ENCODE measurements at places on chromosomes 16 and 17. TPM values are rescaled to one million over a fixed set of nuclear protein-coding genes. Genes with fewer than 3 reads are reported as not detected.
A peak's percentile ranks its signal among the peaks of the same experiment; 100 is the strongest.

DNA sequence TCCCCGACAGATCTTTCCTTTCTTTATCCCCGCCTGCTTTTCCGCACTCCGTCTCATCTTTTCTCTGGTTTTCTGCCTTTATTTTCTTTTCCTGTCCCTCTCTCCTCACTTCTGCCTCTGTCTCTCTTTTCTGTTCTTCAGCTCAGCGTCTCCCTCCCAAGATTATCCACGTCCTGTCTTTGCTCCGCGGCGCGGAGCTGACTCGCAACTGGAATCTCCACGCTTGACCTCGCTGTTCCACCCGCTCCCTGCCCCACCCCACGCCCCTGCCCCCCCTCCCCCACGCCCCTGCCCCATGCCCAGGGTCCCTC is 4.9 kb upstream of the LHX1 start:
- H3K4me1 ChIP-seq = peaks cover 10% of the 10 kb centered on the region
- H3K36me3 ChIP-seq = no peaks in the 10 kb centered on the region
- H3K27me3 ChIP-seq = peaks cover 100% of the 10 kb centered on the region

GRCh38 chr16:50428116-50428515 is 59.3 kb upstream of the BRD7 start:
- no peaks in the 10 kb centered on the region for H3K36me3 ChIP-seq
- H3K4me1 ChIP-seq = no peaks in the 10 kb centered on the region
- no peak for DNase-seq
- H3K27ac ChIP-seq = no peak overlapping the region

DNA sequence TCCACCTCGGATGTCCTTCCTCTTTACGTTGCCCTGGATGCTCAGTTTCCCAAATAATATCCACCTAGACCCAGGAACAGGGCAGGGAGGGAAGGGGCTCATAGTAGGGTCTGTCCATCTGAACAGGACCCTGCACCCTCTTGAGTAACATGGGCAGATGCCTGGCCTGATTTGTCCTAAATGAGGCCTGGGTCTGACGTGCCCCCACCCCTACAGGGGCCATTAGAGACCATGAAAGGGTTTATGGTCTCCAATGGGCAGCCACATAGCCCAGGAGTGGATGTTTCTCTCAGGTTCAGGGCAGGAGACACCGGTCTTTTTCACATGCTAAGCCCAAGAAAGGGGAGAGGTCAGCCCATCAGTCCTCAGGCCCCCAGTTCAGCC is 6.8 kb downstream of the CACNG1 start:
- H3K27ac ChIP-seq = no peak overlapping the region
- no peaks in the 10 kb centered on the region for H3K36me3 ChIP-seq
- no peak for DNase-seq
- no peak overlapping the region for H3K4me3 ChIP-seq
- H3K4me1 ChIP-seq = no peaks in the 10 kb centered on the region

DNA sequence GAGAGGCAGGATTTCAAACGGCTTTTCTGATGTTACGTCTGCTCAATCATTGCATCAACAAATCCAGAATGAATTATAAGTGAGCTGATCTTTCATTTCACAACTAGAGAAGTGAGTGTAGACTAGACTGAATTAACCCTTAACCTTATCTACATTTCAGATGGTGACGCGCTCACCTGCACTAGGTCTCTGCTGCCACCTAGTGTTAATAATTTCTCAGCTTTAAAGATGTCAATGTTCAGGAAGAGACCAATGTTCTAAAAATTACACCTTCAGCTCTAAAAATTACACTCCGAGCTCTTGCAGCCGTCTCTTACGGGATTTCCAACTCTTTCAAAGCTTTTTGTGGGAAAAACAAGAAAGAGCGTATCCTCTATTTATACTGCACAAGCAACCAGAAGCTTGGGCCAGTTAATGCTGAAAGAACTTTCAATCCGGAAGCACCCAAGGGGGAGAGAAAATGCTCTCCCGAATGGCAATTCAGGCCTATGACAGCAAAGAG is 88.2 kb upstream of the FA2H start:
- no peaks in the 10 kb centered on the region for H3K27me3 ChIP-seq
- no peak overlapping the region for H3K27ac ChIP-seq
- no peak overlapping the region for H3K4me3 ChIP-seq
- H3K4me1 ChIP-seq = peaks cover under 1% of the 10 kb centered on the region

DNA sequence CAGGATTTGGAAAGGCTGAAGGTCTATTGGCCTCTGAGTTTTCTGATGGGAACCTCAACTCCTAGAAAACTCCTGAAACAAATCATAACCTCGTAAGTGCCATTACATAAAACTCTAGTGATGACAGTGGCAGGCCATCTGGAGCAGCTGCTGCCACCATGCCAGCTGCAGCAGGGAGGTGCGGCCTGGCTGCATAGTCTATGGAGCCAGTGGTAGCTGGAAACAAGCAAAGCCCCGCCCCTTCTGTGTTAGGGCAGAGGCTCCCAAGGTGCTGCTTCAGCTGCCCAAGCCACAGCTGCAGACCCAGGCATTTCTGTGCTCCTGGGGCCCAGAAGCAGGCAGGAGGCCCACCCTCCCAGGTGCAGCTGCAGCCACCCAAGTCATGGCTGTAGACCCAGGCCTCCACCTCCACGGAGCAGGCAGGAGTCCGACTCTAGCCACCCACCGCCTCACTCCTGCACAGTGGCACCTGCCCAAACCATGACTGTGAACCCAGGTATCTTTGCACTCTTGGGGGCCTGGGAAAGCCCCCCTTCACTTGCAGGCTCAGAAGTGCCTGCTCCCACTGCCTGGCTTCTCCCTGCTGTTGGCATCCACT is 254.1 kb upstream of the KCNJ16 start:
- no peak for DNase-seq
- H3K4me3 ChIP-seq = no peak overlapping the region
- H3K27me3 ChIP-seq = no peaks in the 10 kb centered on the region
- H3K27ac ChIP-seq = no peak overlapping the region
- H3K4me1 ChIP-seq = no peaks in the 10 kb centered on the region

- H3K27ac ChIP-seq = no peak overlapping the region
- no peak for DNase-seq
- no peak overlapping the region for H3K4me3 ChIP-seq
- peaks cover 90% of the 10 kb centered on the region for H3K36me3 ChIP-seq
- no peaks in the 10 kb centered on the region for H3K27me3 ChIP-seq
Measured at GRCh38 chr16:89104303-89104702, 10.7 kb downstream of the ACSF3 start.

DNA sequence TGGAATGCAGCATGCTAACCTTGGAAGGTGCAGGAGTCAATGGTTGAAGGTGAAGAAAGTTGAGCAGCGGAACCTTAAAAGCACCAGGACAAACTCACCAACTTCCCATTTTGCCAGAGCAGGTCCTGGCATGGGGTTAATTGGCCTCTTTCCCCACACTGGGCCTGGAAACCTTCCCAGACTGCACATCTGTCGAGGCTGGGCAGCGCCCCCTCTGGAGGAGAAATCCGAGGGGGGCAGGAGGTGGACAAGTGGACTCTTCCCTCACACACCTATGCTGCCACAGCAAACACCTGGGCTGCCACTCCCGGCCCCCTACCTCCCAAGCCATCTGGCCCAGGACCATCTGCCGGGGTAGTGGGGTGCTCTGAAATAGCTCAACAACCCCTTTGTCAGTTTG is 232.4 kb downstream of the CBLN1 start:
- H3K4me1 ChIP-seq = no peaks in the 10 kb centered on the region
- H3K36me3 ChIP-seq = no peaks in the 10 kb centered on the region
- DNase-seq = no peak
- no peak overlapping the region for H3K27ac ChIP-seq

GRCh38 chr17:17888821-17889220 is 52.0 kb upstream of the SREBF1 start:
- H3K4me1 ChIP-seq = peaks cover 9% of the 10 kb centered on the region
- H3K27me3 ChIP-seq = no peaks in the 10 kb centered on the region
- no peak overlapping the region for H3K27ac ChIP-seq
- H3K36me3 ChIP-seq = peaks cover 40% of the 10 kb centered on the region

DNA sequence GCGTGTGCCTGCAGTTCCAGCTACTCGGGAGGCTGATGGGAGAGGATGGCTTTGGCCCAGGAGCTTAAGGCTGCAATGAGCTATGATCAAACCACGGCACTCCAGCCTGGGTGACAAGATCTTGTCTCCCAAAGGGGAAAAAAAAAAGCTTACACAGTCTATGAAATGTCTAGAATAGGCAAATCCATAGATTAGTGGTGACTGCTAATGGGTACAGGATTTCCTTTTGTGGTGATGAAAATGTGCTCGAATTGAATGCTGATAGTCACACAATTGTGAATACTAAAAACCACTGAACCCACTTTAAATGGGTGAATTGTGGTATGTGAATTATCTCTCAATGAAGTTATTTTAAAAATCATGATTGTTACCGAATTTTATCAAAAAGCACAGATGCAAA is 14.9 kb downstream of the USP7 start:
- peaks cover 93% of the 10 kb centered on the region for H3K4me1 ChIP-seq
- no peaks in the 10 kb centered on the region for H3K36me3 ChIP-seq
- no peaks in the 10 kb centered on the region for H3K27me3 ChIP-seq
- no peak overlapping the region for H3K27ac ChIP-seq

- peaks cover 9% of the 10 kb centered on the region for H3K4me1 ChIP-seq
- H3K27ac ChIP-seq = no peak overlapping the region
- H3K36me3 ChIP-seq = no peaks in the 10 kb centered on the region
- no peak overlapping the region for H3K4me3 ChIP-seq
Measured at GRCh38 chr17:15451680-15452079, 15.7 kb downstream of the CDRT4 start.

DNA sequence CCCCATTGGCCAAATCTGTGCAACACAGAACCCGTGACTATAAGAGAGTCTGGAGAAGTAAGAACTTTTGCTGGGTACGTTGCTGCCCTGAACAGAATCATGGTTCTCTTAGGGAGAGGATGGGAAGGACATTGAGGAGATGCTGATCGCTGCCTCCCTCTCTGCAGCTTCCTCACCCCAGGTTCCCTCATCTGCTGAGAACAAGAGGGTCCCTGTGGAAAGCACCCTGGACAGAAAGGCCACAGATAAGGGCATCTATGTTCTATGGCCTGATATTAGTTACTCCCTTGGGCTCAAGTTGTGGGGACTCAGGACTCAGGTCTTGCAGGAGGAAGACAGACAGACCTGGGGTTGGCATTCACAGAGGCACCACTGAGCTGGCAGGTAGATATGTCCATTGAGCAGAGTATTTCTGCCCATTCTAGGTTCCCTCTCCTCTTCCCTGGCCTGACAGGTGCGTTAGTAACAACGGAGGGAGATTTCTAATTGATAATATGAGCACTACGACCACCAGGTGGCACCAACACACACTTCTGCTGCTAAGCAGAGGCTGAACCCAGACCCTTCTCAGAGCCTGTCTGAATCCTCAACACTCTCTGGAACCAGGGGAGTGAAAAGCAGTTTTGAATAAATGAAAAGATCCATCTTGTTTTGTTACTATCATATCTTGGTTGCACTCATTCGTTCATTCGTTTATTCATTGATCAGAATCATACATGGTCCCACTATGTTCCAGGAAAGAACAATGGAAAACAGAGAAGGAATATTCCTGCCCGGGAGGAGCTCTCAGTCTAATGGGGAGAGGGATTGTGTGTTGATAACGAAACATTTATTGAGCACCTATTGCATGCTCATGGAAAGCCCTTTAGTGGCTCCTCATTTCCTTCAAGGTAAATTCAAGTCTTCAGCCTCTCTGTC is 56.4 kb downstream of the SLC6A2 start:
- H3K36me3 ChIP-seq = no peaks in the 10 kb centered on the region
- DNase-seq = peak; percentile 46
- no peaks in the 10 kb centered on the region for H3K4me1 ChIP-seq
- H3K27ac ChIP-seq = no peak overlapping the region
- peaks cover 5% of the 10 kb centered on the region for H3K27me3 ChIP-seq

DNA sequence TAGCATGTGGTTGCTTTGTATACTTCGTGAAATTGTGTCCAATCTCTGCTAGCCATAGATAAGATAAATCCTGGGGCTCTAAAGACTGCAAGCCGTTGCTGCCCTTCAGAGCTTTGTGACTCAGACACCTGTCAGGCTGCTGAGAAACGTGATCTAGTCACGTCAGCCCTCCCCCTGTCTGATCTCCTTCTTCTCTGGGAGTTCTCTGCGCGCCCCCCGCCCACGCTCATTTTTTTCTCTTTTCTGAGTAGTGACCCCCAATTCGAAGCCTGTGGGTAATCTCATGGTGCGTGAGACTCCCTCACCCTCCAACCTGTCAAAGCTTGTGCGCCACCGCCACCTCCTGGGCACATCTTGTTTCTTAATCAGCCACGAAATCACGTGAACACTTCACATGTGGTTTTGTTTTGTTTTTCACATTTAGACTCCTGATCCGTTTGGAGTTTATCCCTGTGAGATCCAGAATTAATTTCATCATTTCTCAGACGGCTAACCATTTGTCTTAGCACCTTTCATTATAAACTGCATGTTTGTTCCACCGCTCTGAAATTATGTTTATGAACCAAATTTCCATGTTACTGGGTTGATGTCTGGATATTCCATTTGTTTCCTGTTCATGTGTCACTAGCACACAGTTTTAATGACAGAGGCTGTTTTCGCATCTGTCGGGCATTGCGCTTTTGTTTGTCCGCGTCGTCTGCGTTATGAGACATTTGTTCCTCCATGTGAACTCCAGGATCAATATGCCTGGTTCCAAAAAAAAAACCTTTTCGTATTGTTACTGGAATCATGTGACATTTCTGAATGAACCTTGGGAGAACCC is 977 bp upstream of the ZNF778 start:
- H3K4me1 ChIP-seq = peaks cover 30% of the 10 kb centered on the region
- H3K4me3 ChIP-seq = peak overlapping the region; percentile 95
- DNase-seq = peak; percentile 84
- H3K36me3 ChIP-seq = no peaks in the 10 kb centered on the region

DNA sequence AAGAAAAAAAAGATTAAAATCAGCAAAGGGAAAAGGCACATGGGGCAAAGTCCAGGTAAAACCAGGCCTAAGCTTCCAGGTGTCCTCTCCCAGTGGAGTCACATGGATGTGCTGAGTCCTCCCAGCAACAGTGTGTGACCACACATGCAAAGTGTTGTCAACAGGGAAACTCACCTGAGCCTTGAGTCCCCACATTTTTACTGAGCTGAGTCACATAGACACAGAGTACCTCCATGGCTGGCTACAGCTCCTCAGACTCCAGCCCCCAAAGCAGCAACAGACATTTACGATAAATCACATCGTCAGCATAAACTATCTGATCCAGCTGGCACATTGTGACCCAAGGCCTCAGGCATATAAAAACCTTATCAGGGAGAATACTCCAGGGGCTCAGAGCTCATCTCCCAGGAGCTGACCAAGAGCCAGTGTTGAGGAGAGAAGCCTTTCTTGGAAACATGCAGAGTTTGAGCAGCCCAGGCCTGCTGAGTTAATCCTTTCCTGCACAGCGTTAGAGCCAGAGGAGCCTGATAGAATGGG is 20.5 kb downstream of the ERCC4 start:
- no peak overlapping the region for H3K4me3 ChIP-seq
- no peaks in the 10 kb centered on the region for H3K27me3 ChIP-seq
- no peak overlapping the region for H3K27ac ChIP-seq
- H3K36me3 ChIP-seq = no peaks in the 10 kb centered on the region
- H3K4me1 ChIP-seq = no peaks in the 10 kb centered on the region

- no peaks in the 10 kb centered on the region for H3K27me3 ChIP-seq
- DNase-seq = no peak
- no peaks in the 10 kb centered on the region for H3K4me1 ChIP-seq
- H3K4me3 ChIP-seq = no peak overlapping the region
- H3K27ac ChIP-seq = no peak overlapping the region
- H3K36me3 ChIP-seq = no peaks in the 10 kb centered on the region
Measured at GRCh38 chr16:79209308-79209707, 391.2 kb downstream of the MAF start.

The ORAI3 gene
- total RNA-seq = 23.2 TPM

The ALDH3A1 gene
- 1.2 TPM for total RNA-seq

The RILP gene
- 34.7 TPM for total RNA-seq

The TMEM238L gene
- not detected for total RNA-seq

The KAT2A gene
- 46.8 TPM for total RNA-seq

The ASGR2 gene
- total RNA-seq = 1.0 TPM

The MT1H gene
- 2.3 TPM for total RNA-seq

The TTC19 gene
- 34.0 TPM for total RNA-seq

All from left lung (tissue), 14 donors.